Dermis blood vessel endothelial cell (primary cell): ENCODE measurements at places on chromosomes 7 and 10.
A peak's percentile ranks its signal among the peaks of the same experiment; 100 is the strongest.

GRCh38 chr7:76202666-76203030, 952 bp downstream of the SRRM3 start:
- DNase-seq = no peak

GRCh38 chr7:594212-594913, 74.7 kb upstream of the PDGFA start:
- no peak for DNase-seq

- DNase-seq = no peak
Observed at GRCh38 chr7:101581891-101582290, 47.2 kb downstream of the MYL10 start.

DNA sequence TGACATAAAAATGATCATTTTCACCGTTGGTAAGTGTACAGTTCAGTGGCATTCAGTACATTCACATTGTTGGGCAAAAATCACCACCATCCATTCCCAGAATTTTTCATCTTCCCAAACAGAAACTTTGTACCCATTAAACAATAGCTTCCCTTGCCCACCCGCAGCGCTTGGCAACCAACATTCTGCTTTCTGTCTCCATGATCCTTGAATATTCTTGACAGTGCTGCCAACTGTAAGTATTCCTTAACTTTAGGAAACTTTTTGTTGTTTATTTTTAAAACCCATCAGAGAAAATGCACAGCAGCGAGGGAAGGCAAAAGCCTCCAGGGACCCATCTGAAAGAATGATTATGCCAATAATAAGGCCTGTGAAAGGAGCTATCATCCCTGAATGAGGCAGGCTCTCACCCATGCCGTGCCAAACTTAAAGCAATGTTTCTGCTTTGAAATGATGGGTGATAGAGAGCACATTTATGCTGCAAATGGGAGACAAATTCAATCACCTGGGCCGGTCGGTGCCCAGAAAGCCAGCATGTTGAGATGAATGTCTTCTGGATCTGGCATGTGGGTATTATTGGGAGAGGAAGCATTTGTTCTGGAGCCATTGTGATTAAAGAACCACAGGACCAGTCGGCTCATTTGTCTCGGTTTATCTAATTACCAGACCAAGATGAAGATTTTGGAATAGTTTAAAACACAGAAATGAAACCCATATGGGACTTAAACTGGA, 202.1 kb upstream of the NPVF start:
- no peak for DNase-seq

- no peak for DNase-seq
Observed at GRCh38 chr10:29880856-29881255, 178.5 kb downstream of the JCAD start.

- DNase-seq = no peak
Observed at GRCh38 chr10:70986623-70986950, 98.2 kb upstream of the PCBD1 start.

DNA sequence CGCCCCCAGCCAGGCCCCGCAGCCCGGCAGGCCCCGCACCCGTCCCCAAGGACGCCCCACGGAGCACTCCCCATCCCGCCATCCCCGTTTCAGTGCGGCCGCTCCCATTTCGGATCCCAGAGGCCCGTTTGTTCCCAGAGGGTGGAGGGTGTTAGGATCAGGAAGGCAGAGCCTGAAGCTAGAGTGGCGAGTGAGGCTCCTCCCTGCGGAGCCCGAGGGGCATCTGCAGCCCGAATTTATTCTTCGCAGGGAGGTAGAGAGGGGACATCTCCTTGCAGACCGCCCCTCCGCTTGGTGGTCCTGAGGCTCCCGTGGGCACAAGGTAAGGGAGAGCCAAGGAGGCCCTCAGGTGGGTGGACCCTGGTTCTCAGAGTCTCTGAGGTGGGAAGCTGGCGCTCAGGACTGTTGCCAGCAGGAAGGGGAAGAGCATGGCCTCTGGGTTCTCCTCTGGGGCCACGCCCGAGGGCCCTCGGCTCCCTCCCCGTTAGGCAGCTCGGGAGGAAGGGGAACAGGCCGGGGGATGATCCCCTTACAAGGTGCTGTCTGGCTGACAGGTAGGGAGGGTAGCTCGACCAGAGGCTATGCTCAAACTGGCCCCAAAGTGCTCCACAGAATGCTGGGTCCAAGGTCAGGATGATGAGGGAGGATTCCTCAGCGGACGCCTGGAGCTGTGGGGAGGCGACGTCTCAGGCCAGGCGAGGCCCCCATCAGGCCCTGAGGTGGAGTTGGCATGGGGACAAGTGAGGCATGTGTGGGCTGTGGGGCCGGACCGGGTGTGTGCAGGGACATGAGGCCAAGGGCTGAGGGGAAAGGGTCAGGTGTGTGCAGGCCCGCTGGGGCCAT, 17.4 kb downstream of the POLL start:
- DNase-seq = no peak

DNA sequence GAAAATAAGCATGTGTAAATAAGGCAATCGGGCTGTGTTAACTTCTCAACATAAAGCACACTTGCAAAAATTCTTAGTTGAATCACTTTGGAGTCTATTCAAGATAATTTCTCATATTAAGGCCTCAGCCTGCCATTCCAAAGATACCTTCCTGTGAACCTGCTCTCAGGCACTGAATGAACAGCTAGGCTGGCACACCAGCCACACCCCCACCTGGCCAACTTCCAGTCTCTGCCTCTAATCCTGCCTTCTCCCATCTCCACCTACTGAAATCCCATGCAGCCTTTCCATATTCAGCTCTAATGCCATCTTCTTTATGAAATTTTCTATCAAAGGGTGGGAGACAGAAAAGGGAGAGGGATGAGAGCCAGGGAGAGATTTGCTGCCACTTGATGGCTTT, 17.1 kb upstream of the MACROH2A2 start:
- no peak for DNase-seq

DNA sequence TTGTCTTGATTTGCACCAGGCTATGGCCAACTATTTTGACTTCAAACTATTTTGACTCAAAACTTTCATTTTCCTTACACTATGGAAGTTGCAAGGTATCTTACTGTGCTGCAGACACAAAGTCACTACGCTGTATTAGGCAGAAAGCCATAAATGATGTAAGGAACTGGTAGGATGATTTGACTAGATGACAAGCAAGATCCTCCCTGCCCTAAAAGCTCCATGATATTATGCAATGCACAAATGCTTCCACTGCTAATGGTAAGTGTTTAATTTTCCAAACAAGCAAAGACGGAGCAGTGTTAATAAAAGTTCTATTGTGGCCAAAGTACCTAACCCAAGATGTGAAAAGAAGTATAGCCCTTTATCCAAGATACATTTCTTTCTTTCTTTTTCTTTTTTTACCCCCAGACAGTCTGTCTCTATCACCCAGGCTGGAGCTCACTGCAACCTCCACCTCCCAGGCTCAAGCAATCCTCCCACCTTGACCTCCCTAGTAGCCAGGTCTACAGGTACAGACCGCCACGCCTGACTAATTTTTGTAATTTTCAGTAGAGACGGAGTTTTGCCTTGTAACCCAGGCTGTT, 98.2 kb downstream of the ANK3 start:
- no peak for DNase-seq

GRCh38 chr7:45919231-45919784, 1.8 kb downstream of the IGFBP3 start:
- no peak for DNase-seq

DNA sequence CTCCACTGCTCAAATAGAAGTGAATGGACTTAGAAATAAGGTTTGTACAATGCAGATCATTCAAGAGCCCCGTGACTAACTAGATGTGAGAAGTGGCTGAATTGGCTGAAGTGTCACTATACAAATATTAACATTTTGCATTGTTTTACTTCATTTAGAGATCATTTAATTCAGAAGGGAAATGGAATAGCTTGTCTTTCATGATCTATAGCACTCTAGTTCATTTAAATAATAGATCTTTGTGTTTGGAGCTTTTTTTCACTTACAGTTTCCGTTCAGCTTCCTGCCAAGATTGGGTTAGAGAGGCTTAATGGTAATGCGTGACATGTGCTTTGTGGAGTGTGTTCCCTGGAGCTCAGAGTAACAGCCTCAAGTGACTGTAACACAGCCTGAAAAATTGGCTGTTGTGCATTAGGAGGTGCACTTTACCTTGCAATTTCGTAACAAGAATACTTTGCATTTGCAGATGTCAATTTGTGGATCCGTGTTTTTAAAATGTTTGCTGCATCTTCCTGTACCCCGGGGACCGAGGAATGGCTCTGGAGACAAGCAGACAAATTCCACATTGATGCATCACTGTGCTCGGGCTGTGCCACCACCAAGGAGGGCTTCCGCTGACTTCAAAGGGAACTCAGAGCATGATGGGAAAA, 170.3 kb downstream of the NRP1 start:
- peak; percentile 67 for DNase-seq

DNA sequence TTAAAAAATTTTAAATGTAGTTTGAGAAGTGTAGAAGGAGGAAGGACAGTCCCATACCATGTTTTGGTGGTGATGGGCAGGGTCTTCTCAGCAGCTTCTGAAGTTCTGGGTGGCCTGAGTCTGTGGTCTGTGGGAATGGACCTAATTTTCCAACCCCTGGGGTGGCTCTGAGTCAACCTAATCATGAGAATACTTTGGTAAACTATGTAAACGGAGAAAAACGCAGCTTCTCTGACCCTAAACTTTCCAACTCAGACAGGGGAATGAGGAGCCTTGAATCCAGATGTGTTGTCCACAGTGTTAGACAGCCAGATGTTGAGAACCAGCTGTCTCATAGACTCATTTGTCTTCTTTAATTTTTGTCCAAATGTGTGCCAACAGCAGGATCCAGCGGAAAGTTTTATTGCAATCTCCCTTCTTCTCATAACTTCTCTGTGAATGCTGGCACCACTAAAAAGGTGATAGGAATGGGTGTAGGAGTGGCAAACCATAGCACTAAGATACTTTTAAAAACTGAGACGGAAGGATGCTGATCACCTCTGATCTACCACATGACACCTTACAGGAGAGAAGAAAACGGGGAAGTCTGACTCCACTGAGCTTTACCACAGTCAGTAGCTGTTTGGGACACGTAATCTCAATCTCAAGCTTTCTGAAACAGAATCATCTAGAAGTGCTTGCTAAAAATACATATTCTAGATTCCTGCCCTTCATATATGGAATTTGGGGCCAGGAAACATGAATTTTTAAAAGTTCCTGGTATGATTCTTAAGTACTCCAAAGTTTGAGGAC, 90.5 kb upstream of the PHYHIPL start:
- DNase-seq = no peak

DNA sequence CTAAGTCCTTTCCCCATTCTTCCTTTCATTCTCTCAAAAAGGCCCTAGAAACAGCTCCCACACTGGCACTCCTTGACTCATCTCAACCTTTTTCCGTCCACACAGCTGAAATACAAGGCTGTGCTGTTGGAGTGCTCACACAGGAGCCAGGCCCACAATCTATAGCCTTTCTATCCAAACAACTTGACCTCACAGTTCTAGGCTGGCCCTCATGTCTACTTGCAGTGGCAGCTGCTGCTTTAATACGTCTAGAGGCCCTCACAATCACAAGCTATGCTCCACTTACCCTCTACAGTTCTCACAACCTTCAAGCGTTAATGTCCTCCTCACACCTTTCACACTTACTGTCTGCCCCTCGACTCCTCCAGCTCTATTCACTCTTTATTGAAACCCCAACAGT, 12.0 kb upstream of the LRRC61 start:
- DNase-seq = no peak

- no peak for DNase-seq
Observed at GRCh38 chr7:75984130-75985008, 10.0 kb downstream of the TMEM120A start.

DNA sequence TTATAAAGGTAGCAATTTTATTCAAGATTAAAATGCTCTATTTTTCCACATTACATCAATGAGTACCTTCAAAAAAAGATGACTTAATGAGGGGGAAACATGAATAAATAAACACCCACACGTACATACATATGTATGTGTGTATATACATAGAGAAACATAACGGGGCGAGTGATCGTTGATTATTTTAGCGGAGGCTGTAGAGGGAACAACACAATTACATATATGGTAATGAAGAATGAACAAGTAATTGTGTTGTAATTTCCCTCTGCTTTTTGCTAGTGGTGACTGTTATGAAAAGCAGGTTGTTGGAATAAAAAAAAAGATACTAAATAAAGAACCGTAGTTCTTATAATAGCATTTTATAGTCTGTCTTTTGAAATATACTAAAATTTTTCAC, 63.2 kb downstream of the CACNB2 start:
- no peak for DNase-seq

DNA sequence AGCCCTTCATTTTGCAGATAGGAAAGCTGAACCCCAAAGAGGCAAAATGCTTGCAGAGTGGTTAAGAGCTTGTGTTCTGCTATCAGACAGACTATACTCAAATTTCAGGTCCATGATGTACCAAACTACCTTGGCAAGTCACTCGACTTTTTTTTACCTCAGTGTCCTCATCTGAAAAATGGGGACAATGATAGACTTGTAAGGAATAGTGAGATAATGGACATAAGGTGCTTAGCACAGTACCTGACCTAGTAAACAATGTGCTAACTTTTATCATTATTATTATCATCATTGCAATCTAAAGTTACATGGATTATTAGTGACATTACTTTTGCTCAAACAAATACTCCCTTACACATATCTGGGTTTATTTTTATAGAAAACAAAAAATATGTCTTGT, 79.4 kb upstream of the ARID5B start:
- DNase-seq = no peak

DNA sequence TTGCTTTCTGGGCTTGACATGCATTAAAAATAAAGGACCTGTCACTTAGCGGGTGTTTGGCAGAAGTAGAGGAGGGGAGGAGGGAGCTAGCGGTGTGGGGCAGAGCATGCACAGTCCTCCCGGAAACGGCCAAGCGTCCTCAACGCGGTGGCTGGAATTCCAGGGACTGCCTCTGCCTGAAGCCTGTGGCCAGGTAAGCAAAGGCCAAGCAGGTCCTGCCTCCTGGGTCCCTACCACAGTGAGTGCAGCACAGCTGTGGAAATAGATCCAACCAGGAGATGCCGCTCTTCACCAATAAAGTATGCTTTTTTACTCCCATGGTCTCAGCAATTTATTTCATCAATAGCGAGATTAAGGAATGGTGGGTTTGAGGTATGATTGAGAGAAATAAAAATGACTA, 323.4 kb downstream of the WDR37 start:
- no peak for DNase-seq

GRCh38 chr7:964401-965231, 10.1 kb upstream of the ADAP1 start:
- peak; percentile 54 for DNase-seq
